LoVo (cell line): ENCODE measurements at places on chromosomes 12 and 14.

DNA sequence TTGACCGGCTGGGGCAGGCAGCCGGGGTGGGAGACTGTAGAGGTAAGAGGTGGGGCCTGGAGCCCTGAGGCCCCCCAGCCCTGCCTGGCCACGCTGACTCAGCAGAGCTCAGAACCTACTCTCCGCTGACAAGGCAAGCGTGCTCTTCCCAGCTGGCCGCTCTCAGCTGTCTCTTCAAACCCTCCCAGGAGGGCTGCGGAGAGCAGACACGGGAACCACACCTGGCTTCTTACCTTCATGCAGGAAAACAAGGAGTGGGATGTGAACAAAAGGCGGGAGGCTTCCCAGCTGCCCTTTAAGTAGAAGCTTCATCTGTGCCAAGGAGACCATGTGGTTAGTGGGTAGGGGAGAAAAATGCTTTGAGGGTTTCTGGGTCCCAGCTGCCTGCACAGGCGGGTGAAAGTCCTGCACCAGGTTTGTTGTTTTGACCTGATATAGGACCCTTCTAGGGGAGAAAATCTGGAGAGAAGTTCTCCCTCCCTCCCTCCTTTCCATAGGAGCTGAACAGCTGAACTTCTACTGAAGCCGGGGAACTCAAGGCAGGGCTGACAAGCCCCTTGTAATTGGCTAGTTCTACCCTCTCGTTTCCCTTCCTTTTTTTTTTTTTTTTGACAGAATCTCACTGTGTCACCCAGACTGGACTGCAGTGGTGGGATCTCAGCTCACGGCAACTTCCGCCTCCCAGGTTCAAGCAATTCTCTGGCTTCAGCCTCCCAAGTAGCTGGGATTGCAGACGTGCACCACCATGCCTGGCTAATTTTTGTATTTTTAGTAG, 12.8 kb upstream of the TESC start:
- DNase-seq: no peak

GRCh38 chr12:84813780-84814663, 98.6 kb downstream of the SLC6A15 start:
- no peak for DNase-seq

DNA sequence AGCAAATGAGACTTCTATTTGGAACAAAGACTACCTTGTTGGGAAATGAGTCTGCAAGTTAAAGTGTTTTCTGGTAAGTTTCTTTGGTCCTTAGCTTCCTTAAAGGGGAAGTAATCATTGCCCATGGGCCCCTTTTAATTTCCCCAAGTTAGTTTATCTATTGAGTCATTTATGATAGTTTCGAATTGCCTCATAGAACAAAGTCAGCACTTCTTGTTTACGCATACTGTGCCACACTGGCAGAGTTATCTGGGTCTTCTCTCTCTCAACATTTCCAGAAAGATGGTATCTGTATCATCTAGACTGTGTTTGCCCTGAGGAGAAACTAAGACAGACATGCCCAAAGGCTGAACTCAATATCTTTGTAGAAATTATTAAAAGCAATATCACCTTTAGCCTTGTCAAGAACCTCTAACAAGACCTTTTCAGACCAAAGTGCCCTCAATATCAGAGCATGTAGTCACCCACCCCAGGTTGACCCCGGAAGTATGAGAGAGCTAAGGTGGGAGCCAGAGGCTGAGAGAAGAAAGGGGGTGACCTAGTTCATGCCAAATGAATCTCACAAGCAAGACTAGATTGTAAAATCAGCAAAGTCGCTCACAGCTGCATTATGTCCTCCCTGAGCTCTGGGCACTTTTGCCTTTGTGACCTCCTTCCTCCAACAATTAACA, 40.0 kb downstream of the GPR65 start:
- DNase-seq: no peak

- DNase-seq: no peak
Observed at GRCh38 chr14:51139121-51139681, 44.3 kb upstream of the TRIM9 start.

GRCh38 chr14:57960946-57961785, 95.3 kb upstream of the SLC35F4 start:
- DNase-seq: no peak

DNA sequence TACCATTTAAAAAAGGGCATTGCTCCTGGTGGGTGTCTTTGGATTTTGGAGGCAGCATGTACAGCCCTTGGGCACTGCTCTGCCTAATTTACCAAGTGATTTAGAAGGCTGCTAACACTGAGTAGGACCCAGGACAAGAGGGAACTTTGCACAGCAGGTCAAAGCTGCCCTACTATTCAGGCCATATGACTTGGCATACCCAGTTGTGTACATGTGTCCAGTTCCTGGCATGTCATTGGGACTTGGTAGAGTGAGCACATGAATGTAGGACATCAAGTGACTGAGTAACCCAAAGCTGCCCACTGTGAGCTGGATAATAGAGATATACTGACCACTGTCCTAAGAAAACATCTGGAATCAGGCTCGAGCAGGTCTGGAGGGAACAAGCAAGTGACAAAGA, 15.7 kb downstream of the CDKL1 start:
- no peak for DNase-seq

DNA sequence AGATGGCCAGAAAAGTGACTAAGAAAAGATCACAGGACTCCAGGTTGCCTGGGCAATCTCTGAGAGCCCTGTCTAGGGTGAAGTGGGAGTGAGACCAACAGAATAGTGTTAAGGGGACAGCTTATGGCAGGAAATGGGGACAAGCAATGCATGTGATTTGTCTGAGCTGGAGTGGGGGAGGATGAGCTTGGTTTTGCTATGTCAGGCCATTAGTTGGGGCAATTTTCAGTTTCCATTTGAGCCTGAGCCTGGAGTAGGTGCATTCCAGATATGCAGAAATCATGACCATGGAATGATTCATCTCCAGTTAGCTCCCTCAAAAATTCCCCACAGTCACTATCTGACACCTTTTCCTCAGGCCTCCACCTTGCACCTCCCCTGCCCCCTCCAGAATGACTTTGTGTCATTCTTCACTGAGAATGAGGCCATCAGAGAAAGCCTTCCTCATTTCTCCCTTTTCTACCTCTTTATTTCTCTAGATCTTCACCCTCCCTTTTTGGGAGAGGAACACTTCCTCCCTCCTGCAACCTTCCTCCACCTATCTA, 150.9 kb upstream of the PLEKHG7 start:
- peak; percentile 26 for DNase-seq

DNA sequence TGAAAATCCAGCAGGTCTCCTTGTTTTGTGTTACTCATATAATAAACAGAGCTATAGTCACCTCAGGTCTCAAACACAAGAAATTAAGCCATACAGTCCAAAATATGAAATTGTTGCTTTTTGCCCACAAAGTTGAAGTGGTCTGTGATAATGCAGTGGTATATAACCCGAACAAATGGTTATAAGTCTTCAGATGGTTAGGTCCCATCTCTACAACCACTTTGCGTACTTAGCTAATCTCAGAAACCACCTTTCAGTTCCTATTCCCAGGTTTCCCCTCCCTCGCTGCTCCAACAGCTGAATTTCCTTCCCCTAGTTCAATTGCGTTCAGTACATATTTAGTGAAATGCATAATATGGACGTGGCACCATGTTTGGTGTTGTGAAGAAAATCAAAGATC, 3.3 kb upstream of the KCNA5 start:
- no peak for DNase-seq

DNA sequence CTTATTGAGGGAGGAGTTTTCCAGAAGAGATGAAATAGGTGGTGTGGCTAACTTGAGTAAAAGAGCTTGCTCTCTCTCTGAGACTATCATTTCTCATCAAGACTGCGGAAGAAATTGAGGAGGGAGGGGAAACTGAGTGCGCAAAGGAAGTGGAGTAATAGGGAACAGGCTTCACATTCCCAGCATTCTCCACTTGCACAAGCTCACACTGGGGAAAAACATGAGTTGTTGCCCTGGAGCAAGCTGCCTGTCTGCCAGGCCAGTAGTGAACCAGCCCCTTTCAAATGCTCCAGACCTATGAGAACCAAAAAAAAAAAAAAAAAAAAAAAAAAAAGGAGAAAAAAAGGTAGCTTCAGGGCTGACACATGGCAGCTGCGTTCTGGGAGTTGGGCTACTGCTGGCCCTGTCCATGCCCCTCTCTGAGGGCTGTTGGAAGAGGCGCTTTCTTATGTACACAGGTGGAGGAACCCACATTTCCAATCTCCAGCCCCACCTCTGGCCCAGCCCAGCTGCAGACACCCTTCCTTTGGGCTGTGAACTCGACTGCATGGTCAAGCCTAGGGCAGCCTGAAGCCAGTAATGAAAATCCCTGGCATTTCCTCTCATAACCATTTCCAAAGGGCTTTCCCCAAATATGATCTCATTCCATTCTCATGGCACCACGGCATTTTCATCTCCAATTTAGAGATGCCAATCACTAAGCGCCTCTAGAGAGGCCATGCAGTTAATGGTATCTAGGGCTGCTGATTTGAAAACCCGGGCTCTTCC, 32.5 kb upstream of the EMP1 start:
- DNase-seq: no peak

DNA sequence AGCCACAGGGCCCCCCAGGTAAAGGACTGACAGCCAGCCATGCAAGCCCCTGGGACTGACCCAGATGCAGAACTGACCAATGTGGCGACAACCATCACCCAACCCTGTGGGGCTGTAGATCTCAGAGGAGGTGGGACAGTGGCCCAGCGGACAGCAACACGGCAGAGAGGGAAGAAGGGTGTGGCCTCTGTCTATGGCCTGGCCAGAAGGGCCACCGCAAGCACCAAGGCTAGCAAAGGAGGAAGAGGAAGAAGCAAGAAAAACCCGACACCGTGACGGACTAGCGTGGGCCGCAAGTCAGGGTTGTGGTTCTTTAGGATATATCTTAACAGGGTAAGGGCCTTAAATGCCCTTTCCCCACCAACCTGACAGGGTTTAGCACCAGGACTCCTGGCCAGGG, 71.2 kb downstream of the ITPK1 start:
- peak; percentile 53 for DNase-seq
